NCI-H2029 treated with DMSO at 0.1 percent for 48 hours (cell line): ENCODE measurements at places on chromosomes 11 and 22.

GRCh38 chr11:83681031-83681781 is 395.0 kb upstream of the CCDC90B start:
- DNase-seq: no peak

- DNase-seq: peak; percentile 82
Observed at GRCh38 chr11:66123902-66124301, 53.8 kb downstream of the PACS1 start.

- DNase-seq: no peak
Observed at GRCh38 chr11:16605389-16605893, 133.0 kb upstream of the C11orf58 start.

- no peak for DNase-seq
Observed at GRCh38 chr11:128026596-128026995, 560.8 kb downstream of the ETS1 start.

DNA sequence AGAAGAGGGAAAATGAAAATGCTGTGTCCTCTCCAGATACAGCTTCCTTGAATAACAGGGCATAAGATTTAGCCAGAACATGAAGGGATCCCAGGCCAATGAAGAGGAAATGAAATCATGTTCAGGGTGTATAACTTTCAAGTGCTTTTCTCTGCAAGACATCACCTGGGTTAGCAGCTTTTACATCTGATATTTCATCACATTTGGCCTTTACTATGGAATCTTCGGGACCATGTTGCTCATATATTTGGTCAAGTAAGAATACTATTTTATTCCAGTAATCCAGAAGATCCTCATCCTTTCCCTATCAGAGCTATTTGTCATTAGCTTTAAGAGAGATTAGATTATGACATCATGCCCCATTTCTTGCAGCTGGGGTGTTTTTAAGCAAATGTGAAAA is 66.3 kb upstream of the OR5AK2 start:
- no peak for DNase-seq

- no peak for DNase-seq
Observed at GRCh38 chr11:16876837-16877236, 137.4 kb downstream of the PLEKHA7 start.

DNA sequence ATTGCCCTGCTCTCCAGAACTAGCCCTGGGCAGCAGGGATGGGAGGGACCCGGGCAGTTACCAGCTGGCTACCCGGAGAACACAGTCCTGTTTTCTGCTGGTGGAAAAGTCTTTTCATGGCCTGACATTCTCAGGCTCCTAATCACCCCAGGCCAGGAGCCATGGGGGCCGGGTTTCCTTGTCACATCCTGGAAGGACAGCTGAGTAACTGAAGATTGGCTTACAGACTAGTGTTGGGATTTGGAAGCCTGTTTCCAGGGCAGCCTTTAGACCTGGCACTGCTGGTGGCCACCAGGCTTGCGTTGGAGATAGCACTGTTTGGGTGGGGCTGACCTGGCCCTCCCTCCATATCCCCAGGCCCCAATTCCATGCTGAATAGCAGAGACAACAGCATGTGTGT is 349.0 kb downstream of the CTTN start:
- no peak for DNase-seq

- no peak for DNase-seq
Observed at GRCh38 chr22:44025171-44026065, 1.3 kb downstream of the PARVB start.

DNA sequence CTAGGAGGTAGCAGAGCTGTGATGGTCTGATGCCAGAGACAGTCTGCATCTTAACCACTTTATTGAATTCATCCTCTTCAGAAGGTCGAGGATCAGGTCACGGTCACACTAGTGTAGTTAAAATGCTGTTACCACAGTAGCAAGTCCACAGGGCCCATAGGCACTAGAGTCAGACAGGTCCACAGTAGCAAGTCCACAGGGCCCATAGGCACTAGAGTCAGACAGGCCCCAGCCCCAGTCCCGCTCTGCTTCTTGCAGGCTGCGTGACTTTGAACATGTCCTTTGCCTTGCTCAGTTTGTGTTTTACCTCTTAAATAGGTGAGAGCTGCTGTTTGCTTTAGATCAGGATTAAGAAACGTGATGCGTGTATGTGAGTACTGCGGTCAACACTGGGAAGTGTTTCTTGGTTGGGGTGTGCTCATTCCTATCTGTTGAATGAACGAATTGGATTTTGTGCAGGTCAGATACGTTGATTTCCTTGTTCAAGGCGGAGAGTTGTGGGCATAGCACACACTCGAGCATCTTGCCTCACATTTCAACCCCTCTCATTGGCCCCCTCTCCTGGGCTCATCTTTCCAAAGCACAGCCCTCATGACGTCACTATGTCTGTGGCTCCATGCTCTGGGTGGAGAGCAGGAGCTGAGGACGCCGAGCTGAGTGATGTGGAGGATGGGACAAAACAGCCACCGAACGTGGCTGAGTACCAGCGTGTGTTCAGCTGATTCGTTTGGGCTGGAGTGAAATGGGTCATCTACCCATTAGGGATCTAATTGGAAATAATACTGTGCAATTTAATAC is 191.7 kb downstream of the TBC1D22A start:
- no peak for DNase-seq

DNA sequence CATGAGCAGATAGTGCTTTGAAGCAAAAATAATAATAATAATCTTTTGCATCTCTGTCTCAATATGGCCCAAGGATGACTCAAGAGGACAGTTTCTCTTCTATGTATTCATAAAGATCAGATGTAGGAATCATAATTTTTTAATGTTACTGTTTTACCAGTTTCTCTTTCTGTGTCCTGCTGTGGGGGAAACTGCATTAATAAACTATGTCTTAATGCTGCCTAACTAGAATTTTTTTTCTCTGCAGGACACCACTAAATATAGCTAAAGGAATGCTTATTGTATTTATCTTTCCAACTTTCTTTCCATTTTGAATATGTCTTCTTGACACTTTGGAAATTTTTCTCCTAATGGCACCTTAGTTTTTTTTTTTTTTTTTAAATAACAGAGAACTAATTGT is 6.5 kb downstream of the FJX1 start:
- DNase-seq: no peak

GRCh38 chr11:93028960-93029522 is 59.6 kb downstream of the MTNR1B start:
- DNase-seq: no peak

- peak; percentile 2 for DNase-seq
Observed at GRCh38 chr11:78586452-78587046, 11.9 kb upstream of the NARS2 start.

- no peak for DNase-seq
Observed at GRCh38 chr11:82092904-82093303, 640.8 kb downstream of the FAM181B start.

GRCh38 chr11:61974766-61975631 is 7.6 kb upstream of the FTH1 start:
- DNase-seq: peak; percentile 44

DNA sequence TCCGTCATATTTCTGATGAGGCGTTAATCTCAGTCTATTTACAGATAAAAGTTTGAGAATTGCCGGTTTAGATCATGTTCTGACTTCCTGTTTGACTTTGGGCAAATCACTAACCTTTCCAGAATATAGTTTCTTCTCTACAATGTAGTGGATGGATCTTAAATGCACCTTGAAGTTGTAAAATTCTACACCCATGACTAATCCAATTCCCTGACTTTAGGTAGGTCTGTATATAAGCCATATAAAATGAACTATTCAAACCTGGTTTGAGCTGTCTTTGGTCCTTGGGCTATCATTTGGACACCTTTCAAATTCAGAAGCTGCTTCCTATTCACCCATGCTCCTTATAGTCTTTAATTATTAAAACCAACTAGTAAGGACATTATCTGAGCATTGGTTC is 52.2 kb upstream of the BLID start:
- DNase-seq: no peak

GRCh38 chr22:47445212-47445611 is 682.8 kb downstream of the TBC1D22A start:
- no peak for DNase-seq

GRCh38 chr22:32544953-32545558 is 70.4 kb downstream of the FBXO7 start:
- DNase-seq: no peak

DNA sequence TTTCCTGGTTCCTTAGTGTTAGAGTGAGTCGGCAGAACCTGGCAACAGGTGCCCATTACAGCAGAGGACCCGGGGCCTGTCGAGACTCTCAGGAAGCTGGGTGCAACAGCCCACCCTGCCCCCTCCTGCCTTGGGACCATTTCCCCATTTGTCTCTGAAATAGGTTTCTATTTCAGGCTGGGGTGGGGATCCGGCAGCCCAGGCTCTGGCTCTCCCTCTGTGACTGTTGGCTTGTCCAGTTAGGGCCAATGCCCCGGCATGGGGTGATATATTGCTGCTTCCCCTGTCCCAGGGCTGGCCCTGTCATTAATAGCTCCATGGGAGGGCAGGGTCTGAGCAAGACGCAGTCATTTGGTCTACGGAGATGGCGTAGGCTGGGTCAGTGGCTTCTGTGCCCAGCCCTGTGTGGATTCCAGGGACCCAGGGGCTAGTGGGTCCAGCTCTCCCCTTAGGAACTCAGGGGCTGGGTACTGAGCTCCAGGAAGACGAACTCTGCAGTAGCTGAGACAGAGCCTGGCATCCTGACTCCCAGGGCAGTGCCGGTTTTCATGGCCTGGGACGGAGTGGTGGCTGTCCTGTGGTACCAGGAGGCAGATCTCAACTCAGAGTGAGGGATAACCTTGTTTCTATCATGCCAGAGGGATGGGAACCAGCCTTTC is 2.7 kb downstream of the P2RY6 start:
- no peak for DNase-seq

- no peak for DNase-seq
Observed at GRCh38 chr11:73680687-73681086, 34.3 kb downstream of the PLEKHB1 start.

- DNase-seq: no peak
Observed at GRCh38 chr11:103367650-103368049, 258.4 kb downstream of the DYNC2H1 start.

GRCh38 chr22:43152003-43152356 is 621 bp downstream of the TSPO start:
- no peak for DNase-seq

GRCh38 chr11:114348200-114349191 is 51.8 kb downstream of the C11orf71 start:
- peak; percentile 23 for DNase-seq
